ENCODE measurements at places on chromosomes 13 and 19.

- no peak for DNase-seq
These were observed 3.9 kb downstream of the TEX30 start for GRCh38 chr13:102769679-102770078.

DNA sequence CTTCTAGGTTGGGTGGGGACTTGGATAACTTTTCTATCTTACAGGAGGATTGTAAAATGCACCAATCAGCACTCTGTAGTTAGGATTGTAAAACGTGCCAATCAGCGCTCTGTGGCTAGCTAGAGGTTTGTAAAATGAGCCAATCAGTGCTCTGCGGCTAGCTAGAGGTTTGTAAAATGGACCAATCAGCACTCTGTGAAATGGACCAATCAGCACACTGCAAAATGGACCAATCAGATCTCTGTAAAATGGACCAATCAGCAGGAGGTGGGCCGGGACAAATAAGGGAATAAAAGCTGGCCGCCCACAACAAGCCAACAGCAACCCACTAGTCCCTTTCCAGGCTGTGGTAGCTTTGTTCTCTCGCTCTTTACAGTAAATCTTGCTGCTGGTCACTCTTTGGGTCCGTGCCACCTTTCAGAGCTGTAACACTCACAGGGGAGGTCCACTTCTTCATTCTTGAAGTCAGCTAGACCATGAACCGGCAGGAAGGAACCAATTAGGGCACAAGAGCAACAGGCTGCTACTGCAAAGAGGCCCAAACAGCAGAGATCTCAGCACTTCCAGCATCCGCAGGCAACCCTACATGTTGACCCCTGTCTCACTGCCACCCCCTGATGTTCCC lies 156.8 kb downstream of the DNAJC15 start:
- no peak for DNase-seq

DNA sequence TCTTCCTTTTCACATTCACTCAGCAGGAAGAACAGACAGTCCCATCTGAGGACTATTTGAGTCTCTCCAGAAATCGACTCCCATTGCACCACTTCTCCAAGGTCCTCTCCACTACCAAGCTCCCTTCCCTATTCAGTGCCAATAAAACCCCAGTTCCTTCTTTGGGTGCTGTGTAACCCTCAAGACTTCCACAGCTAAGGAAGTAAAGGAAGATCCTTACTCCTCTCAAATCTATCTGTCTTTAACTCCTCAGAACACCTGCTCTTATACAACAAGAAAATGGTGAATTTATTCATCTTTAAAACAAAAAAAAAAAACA lies 29.2 kb upstream of the TM9SF2 start:
- DNase-seq = no peak

- no peak for DNase-seq
These were observed 277.9 kb downstream of the RBM26 start for GRCh38 chr13:79128158-79128557.

- peak; percentile 68 for DNase-seq
These were observed 6.0 kb downstream of the RUVBL2 start for GRCh38 chr19:48999481-49000325.

DNA sequence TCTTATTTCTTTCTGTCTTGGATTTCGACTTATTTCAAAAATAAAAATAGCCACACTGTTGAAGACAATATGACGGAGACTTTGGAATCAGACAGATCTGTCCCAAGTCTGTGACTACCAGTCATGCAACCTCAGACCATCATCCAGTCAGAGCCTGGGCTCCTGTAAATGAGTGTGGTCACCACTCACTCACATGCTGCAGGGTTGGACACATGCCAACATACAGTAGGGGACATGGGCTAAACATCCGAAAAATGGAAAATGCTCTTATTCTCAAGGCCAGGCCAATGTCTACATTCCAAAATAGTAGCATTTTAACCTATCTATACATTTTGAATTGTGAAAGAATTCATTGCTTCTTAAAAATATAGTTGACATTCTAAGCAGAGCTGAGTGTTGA lies 75.5 kb upstream of the EDNRB start:
- no peak for DNase-seq

GRCh38 chr19:30880551-30880950 lies 468.7 kb downstream of the TSHZ3 start:
- DNase-seq = no peak

GRCh38 chr13:105144020-105144419 lies 1391.4 kb downstream of the EFNB2 start:
- no peak for DNase-seq

GRCh38 chr19:14088634-14089411 lies 1.7 kb downstream of the SAMD1 start:
- no peak for DNase-seq

DNA sequence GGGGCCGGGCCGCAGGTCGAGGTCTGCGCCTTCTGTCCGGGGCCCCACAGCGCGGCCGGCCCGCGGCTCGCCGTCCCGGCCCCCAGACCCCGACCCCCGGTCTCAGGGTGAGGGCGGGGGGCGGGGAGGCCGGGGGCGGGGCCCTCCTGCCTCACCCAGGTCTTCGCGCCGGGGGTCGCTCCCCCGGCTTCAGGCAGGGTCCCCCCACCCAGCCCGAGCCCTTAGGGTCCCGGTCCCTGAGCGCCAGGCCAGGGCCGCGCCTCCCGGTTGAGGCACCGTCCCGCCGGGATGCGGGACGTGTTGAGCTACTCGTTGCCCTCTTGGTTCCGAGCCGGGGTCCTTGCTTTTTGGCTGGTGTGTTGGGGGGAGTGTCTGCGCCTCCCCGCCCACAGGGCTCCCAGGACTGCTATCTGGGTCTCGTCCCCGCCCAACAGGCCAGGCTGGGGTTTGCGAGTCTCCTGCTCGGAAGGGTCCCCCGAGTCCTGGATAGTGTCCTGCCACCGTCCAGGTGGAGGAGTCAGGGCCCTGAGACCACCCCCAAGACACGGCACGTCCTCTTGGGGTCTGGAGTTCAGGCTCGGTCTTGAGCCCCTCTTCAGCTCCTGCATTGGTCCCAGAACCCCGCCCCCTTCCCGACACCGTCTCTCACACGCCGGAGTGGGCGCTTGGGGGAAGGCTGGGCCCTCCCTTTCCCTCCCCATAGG lies 452 bp downstream of the PIAS4 start:
- DNase-seq = no peak

DNA sequence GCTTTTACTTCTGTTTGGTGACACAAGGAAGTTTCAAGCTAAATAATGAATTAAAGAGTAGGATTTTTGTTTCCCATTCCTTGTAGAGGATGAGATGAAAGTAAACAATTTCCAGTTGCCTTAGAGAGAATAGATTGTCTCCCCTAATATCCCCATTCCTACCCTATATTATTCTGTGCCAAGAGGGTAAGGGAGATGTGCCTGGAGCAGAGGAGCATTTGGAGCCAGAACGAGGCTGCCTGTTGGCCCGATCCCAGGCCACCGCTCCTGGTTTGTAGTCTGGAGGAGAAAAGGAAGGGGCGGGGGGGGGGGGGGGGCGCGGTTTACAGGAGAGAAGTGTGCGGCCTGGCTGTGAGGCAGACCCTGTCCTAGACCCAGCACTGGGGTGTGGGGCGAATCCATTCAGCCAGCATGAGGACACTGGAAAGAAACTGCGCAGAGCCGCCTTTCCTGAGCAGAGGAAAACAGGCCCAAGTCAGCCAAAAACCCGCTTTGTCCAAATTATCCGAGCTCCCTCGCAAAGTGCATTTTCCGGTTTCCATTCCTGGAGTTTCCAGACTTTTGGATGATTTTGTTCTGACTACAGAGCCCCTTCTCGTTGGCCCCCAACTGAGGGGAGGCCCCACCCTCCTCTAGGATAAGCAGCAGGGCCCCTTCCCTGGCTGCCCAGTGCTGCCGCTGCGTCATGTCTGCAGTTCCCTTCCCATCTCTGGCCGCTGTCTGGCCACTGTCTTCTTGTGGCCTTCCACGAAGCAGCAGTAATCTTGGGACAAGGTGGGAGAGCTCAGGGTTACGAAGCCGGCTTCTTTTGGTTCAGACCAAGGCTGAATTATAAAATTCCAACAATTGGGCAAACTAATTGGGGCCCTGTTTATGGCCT lies 23.0 kb downstream of the NFIX start:
- DNase-seq = no peak

- peak; percentile 50 for DNase-seq
These were observed 2.7 kb upstream of the ZBTB7A start for GRCh38 chr19:4069331-4069959.
